ENCODE measurements at places on chromosomes 1 and 21.
A peak's percentile ranks its signal among the peaks of the same experiment; 100 is the strongest.

- peak; percentile 76 for DNase-seq
Measured at GRCh38 chr1:21966247-21967000, 10.4 kb upstream of the CELA3B start.

- DNase-seq, result peak; percentile 88
Measured at GRCh38 chr1:34597877-34598514, 156.9 kb upstream of the GJB5 start.

DNA sequence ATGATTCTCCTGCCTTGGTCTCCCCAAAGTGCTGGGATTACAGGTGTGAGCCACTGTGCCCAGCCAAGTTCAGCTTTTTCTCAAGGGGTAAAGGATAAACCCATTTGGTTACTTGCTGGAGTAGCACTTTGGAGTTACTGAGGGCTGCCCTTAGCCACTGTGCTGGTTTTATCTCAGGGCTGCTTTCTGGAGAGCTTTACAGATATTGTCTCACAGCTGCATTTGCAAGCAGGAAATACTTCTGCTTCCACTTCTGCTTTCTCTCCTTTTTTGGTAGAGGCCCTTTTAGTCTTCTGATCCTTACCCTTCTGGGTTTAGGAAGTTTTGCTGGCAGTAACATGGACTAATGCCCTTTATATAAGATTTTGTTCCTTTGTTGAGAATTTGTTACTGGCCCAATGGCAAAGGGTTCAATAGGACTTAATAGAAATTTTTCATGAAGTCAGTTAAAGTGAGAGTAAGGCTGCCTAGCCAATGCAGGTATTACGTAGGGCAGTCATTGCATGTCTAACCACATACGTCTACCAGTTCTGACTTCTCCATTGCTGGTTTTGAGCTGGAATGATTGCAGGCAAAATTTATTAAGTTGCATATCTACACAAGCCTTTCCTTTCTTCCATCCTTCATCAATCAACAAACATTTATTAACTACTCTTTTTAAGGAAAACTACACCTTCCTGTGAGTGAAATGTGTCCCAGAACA lies 24.4 kb downstream of the CAP1 start:
- no peak for DNase-seq

- peak; percentile 97 for DNase-seq
Measured at GRCh38 chr1:64898107-64898861, 68.1 kb downstream of the JAK1 start.

DNA sequence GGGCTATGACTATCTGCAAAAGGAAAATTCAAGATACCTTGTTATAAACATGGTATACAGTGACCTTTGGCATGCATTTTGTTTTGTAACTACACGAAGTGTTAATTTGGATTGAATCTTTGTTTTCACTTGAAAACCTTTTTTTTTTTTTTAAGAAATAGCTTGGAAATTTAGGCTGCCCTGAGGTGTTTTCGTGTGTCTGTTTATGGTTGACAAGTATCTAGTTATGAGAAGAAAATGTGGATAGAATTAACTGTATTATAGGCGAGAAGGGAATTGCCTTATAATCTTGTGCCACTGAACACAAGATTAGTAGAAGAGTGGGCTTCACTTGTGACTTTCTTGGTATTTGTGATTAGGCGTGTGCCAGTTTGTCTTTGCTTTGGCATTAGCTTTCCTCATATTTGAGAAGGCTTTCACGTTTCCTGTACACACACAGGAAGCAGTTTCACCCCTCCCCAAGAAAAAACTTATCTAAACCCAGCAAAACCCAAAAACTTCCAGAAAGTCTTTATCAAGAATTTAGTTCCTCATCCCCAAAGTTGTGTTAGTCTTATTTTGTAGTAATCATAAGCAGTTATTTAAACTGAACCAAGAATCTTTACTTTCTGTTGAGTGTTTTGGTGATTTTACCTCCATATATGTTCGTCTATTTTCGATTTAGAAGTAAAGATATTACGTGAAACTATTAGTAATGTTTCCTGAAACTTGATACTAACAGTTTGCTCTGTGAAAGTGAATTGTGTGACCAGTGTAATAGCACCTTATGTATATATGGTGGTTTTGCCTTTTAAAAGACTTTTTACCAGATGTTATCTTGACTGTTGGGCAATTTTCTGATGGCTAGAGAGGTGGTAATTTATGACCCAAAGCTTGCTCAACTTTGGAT lies 3.8 kb downstream of the DYRK1A start:
- no peak for DNase-seq

GRCh38 chr1:168848051-168848450 lies 119.0 kb upstream of the DPT start:
- DNase-seq, result no peak

GRCh38 chr1:181656491-181656890 lies 173.2 kb downstream of the CACNA1E start:
- no peak for DNase-seq

DNA sequence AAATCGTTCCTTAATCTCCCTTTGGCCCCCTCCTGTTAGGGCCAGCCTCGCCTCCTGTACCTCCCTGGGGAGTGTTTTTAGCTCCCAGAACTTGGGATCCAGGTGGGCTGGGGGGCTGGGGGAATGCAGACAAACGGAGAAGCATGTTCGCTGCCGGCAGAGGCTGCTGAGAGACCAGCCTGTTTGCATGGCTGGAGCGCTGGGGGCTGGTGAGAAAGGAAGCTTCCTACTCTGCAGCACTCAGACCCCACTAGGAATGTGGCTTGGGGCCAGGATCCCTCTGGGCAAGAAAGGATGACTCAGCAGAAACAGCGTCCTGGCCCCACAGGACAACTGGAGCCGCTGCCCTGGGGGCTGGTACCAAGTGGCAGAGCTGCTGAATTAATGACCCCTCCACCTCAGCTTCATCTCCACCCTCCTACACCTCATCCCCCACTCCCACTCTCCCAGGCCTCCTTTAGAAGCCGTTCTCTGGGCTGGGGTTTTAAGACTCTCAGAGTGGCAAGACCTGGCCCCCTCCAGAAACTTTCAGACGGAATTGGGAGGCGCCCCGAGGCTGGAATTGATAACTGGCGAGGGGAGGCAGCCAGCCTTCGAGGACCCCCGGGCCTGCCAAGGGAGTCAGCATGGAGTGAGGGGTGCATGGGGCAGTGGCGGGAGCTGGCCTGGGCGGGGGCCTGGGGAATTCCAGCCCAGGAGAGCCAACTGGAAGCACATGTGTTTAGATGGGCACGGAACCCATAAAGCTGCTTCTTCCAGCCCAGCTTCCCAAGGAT lies 28.5 kb upstream of the EPS8L3 start:
- peak; percentile 96 for DNase-seq

- DNase-seq, result no peak
Measured at GRCh38 chr1:119332622-119333021, 36.0 kb upstream of the HAO2 start.

DNA sequence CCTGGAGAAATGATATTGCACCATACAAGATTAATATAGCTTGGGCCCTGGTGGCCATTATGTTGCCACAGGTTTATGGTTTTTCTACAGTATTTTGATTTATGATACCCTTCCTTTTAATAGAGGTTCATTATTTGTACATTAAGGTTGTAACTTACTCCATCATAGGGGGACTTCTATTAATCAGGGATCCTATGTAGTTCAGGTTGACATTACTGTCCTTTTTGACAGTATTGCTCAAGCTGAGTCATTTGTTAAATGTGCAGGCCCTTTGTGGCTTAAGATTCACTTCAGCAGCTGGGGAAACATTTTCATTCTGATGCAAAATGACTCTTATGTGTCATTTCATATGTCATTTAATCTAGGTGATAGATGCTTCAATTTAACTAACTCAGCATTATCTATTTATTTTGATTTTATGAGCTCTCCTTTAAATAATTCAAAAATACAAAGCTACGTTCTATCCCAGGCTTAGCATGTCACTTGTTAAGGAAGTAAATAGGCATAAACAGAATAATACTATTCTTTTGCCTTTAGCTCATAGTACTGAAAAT lies 686.9 kb upstream of the NCAM2 start:
- DNase-seq, result no peak

- no peak for DNase-seq
Measured at GRCh38 chr1:185207980-185208602, 51.1 kb downstream of the SWT1 start.

- DNase-seq, result peak; percentile 86
Measured at GRCh38 chr1:33007190-33008050, 29.3 kb downstream of the AK2 start.

DNA sequence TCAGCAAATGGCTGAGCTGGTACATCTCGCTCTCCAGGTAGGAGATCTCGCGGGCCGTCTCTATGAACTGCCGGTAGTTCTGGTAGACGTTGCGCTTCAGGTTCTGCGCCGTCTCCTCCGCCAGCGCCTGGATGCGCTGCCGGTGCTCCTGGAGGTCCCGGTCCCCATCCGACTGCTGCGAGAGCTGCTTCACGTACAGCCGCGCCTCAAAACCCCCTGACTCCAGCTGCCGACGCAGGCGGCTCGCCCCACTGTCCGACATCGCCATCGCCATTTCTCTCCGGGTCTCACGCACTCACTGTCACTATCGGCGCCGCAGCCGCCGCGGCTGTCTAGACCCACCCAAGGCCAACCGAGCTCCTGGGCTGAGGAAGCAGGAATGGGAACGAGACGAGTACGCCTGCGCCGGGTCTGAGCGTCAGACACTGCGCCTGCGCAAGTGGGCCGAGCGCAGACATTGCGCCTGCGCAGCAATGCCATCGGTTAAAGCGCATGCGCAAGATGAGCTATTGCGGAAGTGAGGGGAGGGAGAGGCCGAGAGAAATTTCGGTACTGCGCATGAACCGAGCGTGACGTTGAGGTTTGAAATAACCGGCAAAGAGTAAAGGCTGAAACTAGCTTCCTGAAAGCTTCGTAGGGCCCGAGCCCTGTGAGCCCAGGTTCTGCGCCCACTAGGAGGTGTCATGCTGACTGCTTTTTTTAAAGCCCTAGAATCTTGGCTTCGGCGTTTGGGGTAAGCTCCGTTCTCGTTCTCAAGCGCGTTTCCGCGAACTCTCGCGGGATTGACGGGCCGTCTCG lies at the start of gene EXOC8:
Gene EXOC8 (minus strand): TSS at position 381 of the 798 bp plus-strand sequence. CDS start 107 bp downstream, at position 274.
- peak; percentile 98 for DNase-seq

- DNase-seq, result no peak
Measured at GRCh38 chr1:84506729-84507453, 510 bp upstream of the GNG5 start.

- DNase-seq, result peak; percentile 12
Measured at GRCh38 chr1:183251101-183251958, 65.3 kb downstream of the LAMC2 start.

- DNase-seq, result peak; percentile 51
Measured at GRCh38 chr21:44761747-44762208, 39.8 kb downstream of the UBE2G2 start.

DNA sequence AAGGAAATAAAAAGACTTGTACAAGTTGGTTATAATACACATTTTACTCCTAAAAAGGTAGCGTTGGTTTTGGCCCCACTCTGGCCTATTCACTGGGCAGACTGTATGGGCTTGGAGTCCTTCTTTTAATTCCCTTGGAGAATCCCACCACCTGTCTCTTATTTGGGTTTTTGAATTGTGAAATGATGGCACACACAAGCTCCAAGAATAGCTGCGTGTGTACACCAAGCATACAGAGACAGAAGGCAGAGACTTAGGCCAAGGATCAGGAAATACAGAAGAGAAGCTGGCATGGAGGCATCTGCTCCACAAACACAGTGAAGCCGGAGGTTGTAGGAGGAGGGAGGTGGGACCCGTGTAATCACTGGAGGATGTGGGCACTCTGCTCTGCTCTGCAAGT lies 29.1 kb downstream of the DDR2 start:
- DNase-seq, result no peak

DNA sequence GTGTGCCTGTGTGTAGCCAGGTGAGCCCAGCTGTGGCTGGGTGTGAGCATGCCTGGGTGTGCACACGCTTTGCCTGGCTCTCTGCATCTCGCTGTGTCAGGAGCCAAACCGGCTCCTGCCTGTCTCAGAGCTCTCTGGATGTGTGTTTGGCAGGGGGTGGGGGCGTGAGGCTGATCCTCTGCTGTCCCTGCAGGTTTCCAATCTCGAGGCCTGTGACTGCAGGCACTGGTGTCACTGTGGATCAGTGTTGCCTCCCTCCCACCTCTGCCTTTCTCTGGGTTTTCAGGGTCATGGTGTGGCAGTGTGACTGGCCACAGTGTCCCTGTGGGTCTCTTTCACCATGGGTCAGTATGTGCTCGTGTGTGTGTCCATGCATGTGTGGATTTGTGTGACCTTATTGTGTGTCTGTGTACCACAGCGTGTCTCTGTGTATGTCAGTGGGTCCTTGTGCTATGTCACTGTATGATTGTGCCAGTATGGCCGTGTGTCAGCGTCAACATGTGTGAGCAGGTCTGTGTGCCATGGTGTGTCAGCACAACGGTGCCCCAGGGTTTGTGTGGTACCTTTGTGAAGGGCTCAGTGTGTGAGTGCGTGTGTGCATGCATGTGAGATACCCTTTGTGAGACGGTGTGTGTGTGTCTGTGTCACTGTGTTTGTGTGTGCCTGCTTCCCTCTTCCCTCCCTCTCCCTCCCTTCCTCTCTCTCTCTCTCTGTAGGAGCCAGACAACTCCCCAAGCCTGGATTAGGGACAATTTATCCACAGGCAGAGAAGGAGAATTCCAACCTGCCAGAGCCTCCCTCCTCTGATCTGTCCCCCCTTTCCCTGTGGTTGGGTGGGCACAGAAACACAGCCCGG lies 43.4 kb downstream of the AHDC1 start:
- no peak for DNase-seq

- no peak for DNase-seq
Measured at GRCh38 chr1:48807554-48808260, 31.0 kb upstream of the BEND5 start.
